ENCODE measurements at places on chromosomes 1 and 21.

DNA sequence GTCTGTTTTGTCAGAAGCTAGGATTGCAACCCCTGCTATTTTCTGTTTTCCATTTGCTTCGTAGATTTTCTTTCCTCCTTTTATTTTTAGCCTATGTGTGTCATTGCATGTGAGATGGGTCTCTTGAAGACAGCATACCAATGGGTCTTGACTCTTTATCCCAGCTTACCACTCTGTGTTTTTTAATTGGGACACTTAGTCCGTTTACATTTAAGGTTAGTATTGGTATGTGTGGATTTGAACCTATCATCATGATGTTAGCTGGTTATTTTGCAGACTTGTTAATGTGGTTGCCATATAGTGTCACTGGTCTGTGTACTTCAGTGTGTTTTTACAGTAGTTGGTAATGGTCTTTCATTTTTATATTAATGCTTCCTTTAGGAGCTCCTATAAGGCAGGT lies 141.5 kb downstream of the DNAH14 start:
- no peak for DNase-seq

DNA sequence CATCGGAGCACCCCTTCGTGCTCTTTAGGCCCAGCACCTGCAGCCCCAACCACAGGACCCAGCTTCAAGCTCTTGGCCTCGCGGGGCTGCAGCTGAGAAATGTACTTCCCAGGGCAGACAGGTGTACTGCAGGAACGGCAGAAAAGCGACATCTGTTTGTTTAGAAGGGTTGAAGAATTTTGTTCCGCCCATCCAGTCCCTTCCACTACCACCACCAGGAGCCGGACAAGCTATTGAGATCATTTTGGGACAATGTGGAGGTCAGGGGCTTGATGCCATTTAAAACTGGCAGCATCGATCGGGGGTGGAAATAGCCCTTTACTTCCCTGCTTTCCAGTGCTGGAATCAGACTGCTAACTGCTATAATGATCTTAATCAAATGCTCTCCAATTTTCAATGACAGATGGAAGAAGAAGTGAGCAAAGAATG lies 1.7 kb downstream of the SERTAD4 start:
- no peak for DNase-seq

- DNase-seq, result no peak
Measured at GRCh38 chr1:198199105-198199504, 42.3 kb downstream of the NEK7 start.

GRCh38 chr1:8023995-8024313 lies 2.2 kb downstream of the ERRFI1 start:
- no peak for DNase-seq

DNA sequence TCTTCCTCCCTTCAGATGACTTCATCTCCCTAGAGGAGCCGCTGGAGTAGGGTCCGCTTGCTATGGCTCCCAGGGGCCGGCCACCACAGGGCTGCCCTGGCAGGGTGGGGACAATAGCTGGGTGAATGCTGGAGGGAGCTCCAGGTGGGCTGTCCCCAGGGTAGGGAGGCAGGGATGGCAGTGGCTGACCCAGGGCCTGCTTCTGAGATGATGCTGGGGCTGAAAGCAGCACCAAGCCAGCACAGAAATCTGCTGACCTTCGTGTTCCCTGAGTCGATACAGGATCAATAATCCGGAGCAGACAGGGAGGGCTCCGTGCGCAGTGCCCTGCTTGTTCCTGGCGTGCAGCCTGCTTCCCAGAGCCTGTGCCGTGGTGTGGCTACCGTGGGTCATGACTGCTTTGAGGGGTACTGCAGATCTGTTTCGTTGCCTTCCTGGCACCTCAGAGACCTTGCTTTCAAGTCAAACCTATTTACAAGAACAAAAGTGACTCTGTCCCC lies 34.0 kb downstream of the TFF3 start:
- no peak for DNase-seq

DNA sequence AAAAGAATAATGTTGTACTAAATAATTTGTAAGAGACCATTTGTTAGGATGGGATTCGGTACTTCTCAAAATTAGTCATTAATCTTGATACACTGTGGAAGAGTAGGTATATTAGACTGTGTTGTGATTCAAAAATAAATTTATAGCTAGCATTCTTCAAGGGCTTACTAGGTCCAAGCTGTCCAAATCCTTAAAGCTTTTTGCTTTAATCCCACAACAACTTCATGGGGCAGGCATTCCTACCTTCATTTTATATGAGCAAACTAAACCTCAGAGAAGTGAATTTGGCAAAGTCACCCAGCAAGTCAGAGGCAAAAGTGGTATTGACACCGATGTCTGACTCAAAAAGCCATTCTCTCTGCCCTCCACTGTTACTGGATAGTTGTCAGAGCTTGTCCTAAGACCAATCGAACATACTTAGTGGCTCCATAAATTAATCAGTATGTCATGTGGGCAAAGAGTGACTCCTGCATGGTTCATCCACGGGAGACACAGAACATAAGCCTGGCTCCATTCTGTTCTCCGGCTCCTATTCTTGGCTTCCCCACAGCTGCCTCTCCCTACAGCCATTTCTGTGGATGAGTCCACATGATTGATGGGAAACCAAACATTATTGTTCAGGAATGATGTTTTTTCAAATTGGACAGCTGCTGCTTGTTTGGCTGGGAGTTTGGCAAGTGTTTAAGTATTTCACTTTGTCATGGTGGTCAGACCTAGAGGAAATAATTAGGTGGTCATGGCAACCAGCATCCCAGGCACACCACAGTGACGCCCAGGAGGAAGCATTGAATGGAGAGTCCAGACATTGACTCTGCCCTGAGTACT lies 133.4 kb upstream of the FGGY start:
- no peak for DNase-seq

DNA sequence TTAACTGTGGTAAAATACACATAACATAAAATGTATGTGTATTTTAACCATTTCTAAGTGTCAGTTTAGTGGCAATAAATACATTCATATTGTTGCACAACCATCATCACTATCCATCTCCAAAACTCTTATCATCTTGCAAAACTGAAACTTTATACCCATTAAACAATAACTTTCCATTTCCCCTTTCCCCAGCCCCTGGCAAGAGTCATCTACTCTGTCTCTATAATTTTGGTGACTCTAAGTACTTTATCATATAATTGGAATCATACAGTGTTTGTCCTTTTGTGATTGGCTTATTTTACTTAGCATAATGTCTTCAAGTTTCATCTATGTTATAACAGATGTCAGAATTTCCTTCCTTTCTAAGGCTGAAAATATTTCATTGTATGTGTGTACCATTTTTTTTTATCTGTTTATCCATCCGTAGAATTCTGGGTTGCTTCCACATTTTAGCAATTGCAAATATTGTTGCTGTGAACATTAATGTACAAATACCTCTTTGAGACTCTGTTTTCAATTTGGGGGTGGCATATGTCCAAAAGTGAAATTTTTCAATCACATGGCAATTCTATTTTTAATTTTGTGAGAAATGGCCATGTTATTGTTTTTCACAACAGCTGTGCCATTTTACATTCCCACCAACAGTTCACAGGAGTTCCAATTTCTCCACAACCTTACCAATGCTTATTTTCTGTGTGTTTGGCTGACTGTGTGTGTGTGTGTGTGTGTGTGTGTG lies 153.9 kb upstream of the GORAB start:
- no peak for DNase-seq

DNA sequence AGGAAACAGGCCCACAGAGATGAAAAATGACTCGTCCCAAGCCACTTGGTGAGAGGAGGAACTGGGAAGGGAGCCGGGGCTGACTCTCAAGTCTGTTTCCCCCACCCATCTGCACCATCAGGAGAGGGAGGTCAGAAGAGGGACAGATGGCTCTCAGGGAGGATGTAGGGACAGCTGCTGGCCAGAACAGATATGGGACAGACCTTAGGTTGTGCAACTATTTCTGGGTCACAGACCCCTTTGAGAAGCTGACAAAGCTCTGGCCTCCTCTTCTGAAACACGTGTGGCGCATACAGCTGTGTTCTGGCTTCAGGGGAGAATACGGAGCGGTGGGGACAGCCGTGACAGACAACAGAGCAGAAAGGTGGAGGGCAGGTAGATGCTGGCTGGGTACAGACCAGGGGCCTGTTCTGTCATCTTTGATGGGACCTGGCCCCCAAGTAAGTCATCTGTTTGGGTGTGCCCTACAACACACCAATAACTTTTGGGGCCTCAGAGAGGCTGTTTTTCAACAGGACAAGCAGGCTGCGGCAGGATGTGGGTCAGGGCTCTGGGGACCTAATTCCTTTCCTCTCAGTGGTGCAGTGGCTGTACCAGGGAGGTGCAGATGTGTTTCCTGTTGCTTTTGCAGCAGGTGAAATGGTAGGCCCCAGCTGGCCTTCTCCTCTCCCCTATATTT lies 7.3 kb downstream of the SH3BGRL3 start:
- no peak for DNase-seq

GRCh38 chr1:62218604-62219003 lies 24.0 kb downstream of the L1TD1 start:
- no peak for DNase-seq

DNA sequence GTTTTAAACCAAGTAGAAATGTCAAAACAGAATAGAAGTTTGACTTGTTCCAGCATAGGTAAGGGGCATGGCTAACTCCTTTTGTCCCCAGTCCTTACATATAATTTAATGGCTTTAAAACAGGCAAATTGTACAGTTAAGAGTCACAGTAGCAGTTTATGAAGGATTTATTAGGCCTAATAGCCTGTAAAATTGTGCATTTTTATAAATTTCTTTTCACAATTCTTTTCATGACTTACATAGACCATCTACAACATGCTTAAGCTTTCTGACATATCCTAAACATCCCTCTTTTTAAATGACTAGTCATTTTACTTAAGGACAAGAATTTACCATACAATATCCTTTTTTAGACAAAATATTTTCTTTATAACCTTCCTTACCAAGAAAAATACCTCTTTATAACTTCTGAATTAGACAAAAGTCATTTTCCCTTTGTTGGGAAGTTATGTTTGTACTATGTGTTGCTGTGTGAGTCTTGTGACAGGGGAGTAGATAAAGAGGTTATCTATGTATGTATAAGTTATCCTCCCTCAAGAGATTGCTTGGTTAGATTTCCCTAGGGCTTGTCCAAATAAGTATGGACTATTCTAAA lies 34.5 kb upstream of the SLC5A9 start:
- no peak for DNase-seq

- DNase-seq, result no peak
Measured at GRCh38 chr1:107474877-107475612, 334.2 kb downstream of the NTNG1 start.

GRCh38 chr1:65209005-65209885 lies 61.2 kb downstream of the AK4 start:
- no peak for DNase-seq

- DNase-seq, result no peak
Measured at GRCh38 chr1:207868251-207868773, 42.6 kb downstream of the CD34 start.

- no peak for DNase-seq
Measured at GRCh38 chr1:228465141-228465540, 22.0 kb upstream of the RNF187 start.

DNA sequence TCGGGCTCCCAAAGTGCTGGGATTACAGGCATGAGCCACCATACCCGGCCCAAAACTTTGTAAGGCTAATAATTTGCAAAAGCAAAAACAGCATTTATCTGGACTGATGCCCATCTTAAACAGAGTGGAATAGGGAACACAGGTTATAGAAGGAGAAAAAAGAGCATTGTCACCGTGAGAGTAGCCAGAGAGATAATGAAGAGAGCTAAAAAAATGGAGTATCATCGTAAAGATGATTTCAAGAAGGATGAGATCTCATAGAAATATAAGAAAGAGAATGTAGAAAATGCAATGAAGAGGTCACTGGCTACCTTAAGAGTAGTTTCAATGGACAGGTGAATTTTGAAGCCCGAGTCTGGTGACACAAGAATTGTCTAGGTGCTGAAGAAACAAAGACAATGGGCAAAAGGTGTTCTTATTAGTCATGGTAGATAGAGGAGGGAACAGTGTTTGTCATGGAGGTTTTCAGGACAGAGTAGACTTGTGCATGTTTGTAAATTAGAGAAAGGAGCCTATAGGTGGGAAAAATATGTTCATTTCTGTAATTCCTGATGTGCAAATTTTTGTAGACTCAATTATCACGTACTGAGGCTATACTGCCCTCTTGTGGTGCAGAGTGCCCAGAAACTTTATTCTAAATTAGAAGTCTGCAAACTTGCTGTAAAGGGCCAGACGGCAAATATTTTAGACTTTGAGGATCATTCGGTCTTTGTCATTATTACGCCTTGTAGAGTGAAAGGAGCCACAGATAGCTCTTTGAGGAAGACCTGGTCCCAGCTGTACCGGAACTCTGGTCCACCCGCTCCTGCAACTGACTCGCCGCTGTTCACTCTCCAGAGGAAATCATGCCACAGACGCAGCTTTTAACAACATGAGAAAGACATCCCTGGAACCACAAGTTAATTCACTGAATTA lies 8.1 kb upstream of the TMEM183A start:
- peak; percentile 54 for DNase-seq

DNA sequence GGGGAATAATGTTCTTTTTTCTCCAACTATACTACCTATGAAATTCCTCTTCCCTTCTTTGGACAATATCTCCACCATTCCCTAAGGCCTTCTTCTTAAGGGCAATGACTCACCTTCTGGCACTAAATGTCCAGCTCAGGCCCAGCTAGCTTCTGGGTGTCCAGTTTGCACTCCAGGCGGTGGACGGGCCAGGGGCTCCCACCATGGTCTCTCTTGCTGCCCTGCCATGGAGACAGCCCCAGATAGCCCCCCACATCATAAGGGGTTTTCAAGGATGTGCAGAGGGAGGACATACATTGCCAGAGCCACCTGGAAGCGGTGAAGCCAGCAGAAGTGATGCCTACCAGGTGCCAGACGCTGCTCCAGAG lies 43.8 kb downstream of the C1orf198 start:
- no peak for DNase-seq

DNA sequence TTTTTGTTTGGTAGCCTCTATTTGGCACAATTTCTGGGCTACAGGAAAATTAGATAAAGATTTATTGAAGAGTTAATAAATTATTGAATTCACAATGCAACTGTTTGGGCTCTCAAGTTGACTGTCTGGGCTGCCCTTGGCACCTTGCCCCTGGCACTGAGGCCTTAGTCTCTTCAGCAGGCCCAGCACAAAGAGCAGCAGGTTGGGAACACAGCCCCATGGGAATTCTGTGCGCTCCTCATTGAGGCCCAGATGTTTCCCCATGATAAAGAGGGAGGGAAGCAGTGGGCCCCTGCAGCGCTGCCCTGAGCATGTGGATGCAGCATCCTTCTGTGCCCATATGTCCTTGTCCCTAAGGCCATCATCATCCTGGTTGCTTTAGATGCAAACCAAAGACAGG lies 2.9 kb downstream of the CRNN start:
- no peak for DNase-seq

DNA sequence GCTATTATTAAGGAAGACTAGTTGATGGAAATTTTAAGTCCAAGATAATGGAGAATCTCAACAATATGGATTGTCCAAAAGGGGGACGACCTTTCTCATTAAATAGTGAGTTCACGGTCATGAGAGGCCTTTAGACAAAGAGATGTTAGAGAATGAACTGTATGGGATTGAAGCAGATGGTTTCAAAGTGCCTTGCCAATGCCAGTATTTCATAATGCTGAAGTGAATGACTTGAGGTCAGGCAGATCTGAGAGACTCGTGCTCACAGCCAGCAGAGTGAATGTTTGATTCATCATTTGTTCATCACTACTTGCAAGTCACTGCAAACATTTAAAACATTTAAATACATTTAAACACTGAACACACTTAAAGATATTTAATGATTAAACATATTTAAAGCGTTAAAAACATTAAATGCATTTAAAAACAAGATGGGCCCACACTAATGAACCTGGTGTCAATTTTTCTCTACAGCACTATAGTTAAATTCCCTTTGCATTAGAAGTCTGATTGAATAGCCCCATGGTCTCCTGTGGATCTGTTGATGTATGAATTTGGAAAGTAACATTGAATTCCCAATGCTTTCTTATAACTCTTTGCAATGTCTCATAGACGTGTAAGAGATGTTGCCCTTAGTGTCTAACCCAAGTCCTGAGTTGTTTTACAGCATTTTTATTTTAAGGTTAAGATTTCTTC lies 80.7 kb downstream of the TGFB2 start:
- DNase-seq, result no peak
